Activated effector memory CD4-positive, alpha-beta T cell treated with anti-CD3 and anti-CD28 coated beads, Interleukin-2, amount 50 U/mL, for 16 hours (primary cell): ENCODE measurements at places on chromosomes 6 and 20.

DNA sequence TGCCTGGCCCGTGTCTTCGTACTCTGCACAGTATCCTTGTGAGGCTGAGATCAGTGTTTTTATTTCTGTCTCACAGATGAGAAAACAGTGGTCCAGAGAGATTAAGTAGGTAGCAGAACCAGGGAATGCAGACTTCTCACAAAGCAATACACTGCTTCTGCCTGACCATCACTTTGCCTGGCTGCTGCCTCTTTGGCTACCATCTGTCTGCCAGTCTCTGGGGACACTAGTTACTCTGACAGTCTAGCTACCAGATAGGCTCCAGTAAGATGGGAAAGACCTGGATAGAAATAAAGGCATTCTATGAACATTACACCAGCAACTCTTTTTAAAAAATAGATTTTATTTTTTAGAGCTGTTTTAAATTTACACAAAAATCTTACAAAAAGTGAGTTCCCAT, 96.9 kb downstream of the PHACTR3 start:
- DNase-seq, result no peak

DNA sequence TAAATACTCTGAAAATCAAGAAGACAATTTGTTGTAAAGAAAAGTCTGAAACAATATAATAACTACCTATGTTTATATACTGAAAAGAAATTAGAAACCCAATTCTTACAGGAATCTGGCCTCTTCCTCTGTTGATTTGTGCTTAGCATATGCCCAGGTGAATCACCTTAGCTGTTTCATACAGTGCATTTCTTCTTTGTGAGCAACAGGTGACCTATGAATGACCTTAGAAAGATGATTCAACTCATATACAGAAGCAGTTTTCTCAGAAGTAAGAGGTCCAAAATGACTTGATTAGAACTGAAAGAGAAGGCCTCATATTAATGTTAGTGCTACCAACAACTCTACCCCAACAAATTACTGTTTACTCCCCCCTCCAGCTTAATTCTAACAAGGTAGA, 419.5 kb upstream of the ID4 start:
- no peak for DNase-seq

- no peak for DNase-seq
Observed at GRCh38 chr6:78231002-78231401, 578.2 kb downstream of the MEI4 start.

GRCh38 chr6:136550045-136550329, 235 bp downstream of the MAP7 start:
- DNase-seq, result peak; percentile 64

DNA sequence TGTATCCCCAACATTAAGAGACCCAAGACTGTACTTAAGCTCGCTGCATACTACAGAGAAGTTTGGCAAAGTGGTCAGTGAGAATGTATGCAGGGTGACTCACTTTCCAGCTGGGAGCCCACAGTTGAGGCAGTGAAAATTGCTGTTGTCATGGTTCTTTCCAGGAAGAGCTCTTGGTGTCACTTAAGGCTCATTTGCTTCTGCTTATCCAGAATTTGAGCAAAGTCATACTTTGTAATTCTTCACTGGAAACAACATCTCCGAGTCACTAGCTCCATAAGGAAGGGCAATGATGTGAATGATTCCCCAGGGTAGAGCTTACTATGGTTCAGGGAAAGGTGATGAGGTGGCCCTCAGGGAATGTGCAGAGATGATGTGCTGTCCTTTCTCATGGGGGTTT, 65.4 kb upstream of the FBXL4 start:
- no peak for DNase-seq

- DNase-seq, result no peak
Observed at GRCh38 chr6:10559522-10560152, 38.5 kb downstream of the GCNT2 start.

DNA sequence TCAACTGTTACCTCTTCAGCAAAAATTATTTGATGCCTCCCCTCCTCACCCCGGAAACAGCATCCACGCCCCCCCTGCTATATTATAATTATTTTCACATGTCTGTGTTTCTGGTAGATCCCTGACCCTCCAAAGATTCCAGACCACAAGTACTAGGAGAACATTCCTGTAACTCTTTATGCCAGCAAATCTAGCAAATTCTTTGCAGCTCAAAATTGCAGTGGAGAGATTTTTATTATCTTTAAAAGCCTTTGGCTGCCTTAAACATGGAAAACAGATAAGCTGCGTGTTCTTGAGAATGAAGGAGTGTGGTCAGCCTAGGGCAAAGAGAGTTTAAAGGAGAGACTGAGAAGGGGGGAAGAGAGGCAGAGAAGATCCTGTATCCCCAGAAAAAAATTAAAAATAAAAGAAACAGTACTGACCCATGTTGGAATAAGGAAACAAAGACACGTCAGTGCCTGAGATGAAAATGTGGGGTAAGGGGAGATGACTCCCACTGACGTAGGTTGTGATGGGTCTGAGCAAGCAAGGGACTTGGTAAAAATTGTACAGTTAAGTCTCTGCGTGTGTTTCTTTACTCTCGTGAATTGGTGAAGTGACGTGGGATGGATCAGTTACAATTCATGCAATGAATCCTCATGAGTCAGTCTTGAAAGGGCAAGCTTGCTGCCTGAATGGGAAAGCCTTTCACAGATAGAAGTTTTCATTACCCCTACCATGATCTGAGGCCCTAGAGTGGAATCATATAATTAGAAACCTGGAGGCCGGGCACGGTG, 8.3 kb downstream of the ID4 start:
- no peak for DNase-seq

DNA sequence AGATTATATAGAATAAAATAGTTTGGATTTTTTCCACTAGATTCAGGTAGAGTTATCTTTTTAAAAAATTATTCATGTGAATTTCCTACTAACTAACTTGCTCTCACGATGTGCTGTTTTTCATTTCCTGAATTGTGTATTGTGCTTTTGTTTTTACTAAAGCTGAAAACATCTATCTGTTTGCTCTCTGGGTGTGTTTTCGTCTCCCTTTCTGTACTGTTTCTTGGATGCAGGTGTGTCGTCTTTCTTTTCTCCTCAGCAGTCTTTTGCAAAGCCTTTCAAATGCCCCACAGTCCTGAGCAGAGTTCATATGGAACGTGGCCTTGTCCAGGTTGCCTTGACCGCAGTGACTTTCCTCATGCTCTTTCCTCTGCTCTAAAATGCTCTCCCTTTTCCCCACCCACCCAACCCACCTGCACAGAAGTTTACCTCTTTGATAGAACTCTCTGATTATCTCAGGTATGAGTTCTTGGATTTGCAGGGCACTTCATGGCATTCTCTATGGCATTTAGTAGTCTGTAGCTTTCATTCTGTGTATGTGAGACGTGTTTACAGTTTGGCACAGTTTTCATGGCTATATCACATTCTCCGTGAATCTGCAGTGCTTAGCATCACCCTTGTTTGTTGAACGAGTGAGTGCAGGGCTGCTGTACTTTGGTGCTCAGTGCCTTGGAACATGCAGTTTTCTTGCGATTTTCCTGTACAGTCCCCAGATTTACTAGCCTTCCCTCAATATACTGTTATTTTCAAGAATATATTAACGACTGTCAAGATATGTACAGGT, 77.1 kb downstream of the FARS2 start:
- no peak for DNase-seq

DNA sequence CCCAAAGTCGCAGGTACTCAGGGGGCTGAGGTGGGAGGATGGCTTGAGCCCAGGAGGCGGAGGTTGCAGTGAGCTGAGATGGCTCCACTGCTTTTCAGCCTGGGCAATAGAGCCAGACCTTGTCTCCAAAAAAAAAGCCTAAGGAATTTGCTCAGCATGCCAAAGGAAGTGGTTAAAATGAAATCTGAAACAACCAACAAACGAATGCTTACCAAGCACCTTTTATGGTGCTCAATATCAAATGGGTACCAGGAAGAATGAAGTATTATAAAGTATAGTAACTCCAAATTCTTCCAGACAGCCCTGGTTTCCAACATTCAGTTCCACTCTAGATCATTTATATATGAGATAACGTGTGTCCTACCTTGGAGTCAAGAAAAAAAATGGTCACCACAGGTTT, 14.0 kb downstream of the GMDS start:
- no peak for DNase-seq

- no peak for DNase-seq
Observed at GRCh38 chr6:136387316-136387715, 97.7 kb upstream of the BCLAF1 start.

- DNase-seq, result no peak
Observed at GRCh38 chr6:18062733-18063132, 59.7 kb downstream of the NHLRC1 start.
